ENCODE measurements at places on chromosomes 1 and 21.

GRCh38 chr1:2233997-2234761 lies 6.1 kb downstream of the SKI start:
- DNase-seq: peak; percentile 91

DNA sequence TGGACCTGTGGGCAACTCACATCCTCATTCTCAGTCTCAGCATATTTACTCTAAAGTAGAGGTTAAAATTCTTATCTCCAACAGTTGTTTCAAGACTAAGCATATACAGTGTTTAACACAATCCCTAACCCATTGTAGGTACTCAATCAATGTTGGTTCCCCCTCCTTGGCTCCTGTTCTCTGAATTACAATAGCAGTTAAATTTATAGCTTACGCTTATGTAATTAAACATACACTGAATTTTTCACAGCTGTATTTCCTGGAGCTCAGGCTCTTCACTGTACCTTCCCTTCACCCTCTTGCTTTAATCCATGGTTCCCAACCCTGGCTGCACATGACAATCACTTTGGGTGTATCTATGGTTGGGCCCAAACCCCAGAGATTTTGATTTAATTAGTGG lies 89.4 kb downstream of the LPAR3 start:
- no peak for DNase-seq

GRCh38 chr1:6148497-6149241 lies 31.5 kb downstream of the CHD5 start:
- peak; percentile 53 for DNase-seq

DNA sequence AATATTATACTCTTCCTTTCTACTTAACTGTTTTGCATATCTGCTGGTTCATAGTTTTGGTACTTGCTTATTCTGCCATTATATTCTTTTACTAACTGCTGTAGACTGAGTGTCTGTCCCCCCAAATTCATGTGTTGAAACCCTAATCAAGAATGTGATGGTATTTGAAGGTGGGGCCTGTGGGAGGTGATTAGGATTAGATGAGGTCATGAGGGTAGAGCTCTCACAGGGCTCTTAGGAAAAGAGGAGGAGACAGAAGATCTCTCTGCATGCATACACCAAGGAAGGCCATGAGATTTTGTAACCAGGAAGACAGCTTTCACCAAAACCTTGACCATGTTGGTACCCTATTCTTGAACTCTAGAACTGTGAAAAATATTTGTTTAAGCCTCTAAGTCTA lies 354.1 kb upstream of the B3GALT2 start:
- DNase-seq: no peak

DNA sequence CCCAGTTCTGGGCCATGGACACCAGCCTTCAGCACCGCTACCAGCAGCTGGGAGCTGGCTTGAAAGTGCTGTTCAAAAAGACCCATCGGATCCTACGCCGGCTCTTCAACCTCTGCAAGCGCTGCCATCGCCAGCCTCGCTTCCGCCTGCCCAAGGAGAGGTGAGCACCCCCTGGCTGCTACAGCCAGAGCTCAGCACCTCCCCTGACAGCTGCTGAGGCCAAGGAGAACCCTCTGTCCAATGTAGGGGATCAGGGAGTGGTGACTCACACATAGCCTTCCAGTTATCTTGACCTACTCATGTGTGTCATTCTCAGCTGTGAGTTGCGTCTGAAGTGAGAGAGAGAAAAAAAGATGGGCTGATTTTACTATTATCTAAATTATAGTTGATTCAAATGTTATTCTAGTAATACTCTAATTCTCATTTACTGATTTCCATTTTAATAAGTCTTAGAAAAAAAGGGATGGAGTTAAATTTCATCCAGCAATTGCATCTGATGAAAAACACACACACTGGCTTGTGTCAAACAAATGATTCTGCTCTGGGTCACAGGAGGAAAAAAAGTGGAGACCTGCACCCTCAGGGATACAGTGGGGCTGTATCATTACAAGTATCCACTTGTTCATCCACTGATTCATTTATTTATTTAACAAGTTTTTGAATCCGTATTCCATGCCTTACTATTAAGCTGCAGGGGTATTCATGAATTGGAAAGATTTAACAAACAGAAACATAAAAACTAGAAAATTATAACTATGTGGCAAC lies 108.0 kb downstream of the BRINP2 start:
- no peak for DNase-seq

GRCh38 chr21:35005077-35005476 lies 44.0 kb downstream of the RUNX1 start:
- DNase-seq: no peak

- no peak for DNase-seq
These were observed 3.6 kb downstream of the ZC3H12A start for GRCh38 chr1:37477946-37478345.

- no peak for DNase-seq
These were observed 49.4 kb downstream of the SPATA46 start for GRCh38 chr1:162327144-162327787.

DNA sequence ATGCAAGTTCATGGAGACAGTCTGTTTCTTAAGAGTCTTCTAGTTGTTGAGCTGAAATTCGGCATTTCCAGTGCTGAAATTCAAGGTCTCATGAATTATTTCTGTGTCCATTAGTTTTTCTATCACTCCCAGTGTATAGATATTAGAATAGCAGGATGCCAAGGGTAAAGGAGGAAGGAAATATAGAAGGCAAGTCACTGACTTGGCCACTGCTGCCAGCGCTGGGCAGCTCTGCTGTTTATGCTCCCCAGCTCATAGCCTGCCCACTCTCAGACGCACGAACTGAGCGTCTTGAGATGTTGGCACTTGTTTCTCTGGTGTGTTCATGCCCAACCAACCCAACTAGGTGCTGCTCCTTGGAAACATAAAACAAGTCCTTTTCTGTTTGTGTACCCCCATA lies 110.1 kb downstream of the SLC45A1 start:
- DNase-seq: no peak

DNA sequence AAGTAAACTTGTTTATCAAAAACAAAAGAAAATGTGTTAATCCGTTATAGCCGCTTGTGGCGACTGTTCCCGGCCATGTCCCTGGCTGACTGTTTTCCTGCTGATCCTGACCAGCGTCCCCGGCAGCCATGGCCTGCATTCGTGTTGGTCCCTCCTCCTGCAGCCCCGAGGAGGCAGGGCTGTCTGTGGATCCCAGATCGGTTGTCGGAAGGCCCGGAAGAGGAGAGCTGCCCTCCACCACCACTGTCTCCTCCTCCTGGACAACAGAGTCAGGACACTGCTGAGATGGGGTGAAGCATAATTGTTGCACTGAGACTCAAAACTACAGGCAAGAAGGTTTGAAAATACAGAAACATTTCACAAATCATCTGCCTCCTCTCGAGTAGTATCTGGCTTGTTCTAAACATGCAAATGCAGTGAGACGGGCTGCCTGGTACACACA lies 3.6 kb upstream of the MXRA8 start:
- DNase-seq: peak; percentile 80

GRCh38 chr1:53394306-53394705 lies 64.9 kb upstream of the DMRTB1 start:
- no peak for DNase-seq

GRCh38 chr1:163063610-163064009 lies 5.6 kb upstream of the RGS4 start:
- no peak for DNase-seq

- DNase-seq: no peak
These were observed 791 bp downstream of the USP24 start for GRCh38 chr1:55214212-55214933.

DNA sequence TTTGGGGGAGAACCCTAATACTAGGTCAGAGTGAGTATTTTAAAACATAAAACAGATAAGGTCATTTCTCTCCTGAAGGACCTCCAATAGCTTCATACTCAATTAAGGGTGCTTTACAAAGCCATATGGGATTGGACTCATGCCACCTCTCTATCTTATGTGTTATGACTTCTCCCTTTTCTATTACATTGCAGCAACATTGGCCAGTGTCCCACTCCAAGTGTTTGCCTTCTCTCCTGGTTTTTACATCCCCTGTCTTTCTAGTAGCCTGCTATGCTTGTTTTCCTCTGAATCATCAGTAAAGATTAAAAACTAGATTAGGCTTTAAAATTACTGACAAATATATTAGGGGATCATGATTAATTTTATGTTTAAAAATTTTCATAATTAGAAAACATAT lies 66.6 kb downstream of the SCMH1 start:
- no peak for DNase-seq

DNA sequence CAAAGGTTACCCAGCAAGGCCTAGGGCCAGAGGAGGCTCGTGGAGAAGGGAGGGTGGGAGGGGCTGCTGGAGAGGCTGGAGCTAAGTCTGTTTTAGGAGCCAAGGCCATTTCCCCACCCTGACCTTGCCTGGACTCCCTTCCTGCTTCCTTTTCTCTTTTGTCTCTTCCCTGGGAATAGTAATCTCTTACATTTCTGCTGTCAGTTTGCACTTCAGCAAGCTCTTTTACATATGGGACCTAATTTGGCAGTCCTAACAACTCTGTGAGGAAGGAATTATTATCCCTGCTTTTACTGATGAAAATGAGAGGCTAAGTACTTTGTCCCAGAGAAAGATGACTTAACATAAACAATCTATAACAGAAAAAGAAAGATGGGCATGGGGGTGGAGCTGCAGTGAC lies 13.8 kb downstream of the OPTC start:
- no peak for DNase-seq

DNA sequence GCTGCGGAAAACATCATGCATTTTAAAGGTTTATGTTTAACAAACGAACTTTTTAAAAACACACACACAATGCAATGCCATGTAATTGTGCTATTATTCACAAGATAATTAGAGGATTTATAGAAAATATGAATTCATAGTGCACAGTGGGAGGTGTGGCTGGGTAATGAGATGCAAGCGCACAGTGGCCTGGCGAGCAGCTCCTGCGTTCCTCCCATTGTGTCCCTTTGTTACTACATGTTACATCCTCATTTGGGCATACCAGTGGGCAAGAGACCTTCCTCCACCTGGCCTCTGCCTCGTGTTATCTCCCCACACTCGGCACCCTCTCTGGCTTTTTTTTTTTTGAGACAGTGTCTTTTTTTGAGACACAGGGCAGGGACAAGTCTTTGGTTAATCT lies 30.0 kb upstream of the TENT5B start:
- DNase-seq: no peak

GRCh38 chr1:159315381-159315780 lies 13.2 kb downstream of the FCER1A start:
- DNase-seq: no peak

DNA sequence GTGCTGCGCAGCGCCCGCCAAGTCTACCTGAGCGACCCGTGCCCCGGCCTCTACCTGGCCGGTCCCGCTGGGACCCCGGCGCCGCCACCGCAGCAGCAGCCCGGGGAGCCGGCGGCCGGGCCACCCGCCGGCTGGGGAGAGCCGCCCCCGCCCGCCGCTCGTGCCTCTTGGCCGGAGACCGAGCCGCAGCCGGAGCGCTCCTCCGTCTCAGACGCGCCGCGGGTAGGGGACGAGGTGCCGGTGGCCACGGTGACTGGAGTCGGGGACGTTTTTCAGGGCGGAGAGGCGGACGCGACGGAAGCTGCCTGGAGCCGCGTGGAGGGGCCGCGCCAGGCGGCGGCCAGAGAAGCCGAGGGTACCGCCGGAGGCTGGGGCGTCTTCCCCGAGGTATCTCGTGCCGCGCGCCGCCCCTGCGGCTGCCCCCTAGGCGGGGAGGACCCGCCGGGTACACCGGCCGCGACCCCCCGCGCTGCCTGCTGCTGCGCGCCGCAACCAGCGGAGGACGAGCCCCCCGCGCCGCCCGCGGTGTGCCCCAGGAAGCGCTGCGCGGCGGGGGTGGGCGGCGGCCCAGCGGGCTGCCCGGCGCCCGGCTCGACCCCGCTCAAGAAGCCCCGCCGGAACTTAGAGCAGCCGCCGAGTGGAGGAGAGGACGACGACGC lies 646 bp downstream of the IER5 start:
- no peak for DNase-seq

- no peak for DNase-seq
These were observed 8.8 kb upstream of the SSU72 start for GRCh38 chr1:1583347-1584010.

DNA sequence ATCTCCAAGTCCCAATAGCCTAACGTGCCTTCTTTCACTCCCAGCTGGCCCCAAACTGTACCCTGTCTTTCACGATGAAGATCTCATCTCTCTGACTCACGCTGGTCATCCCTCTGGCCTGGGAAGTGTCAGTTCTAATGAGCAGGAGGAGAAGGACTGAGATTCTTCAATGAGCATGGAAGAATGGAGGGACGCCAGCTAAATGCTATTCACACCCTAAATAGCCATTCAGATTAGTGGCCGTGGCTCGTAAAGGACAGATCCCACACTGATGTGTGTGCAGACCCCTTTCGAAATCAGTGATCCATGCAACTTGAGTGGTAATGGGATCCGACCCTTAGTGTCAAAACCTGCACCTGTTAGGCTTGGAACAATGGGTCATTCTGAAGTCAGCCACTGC lies 75.9 kb upstream of the SMYD2 start:
- no peak for DNase-seq

- DNase-seq: peak; percentile 83
These were observed 39.7 kb downstream of the BACE2 start for GRCh38 chr21:41207401-41208375.

DNA sequence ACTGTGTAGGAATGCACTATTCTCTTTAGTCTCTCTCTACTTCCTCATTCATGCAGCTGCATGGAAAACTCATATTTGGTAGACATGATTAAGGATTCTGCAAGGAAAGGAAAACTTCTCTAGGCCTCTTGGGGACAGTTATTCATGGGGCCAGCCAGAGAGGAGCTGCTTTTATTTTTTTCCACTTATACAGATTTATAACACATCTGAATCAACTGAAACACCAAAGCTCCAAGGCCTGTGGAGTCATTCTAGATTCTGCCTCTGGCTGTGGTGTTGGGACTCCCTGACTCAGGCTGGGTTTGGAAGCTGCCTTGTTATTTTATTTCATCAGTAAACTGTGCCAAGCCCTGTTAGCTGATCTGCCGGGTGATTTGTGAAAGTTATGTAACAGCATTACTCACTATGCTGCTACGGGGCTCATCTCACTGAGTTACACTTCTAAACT lies 83.9 kb upstream of the EDEM3 start:
- DNase-seq: peak; percentile 97

DNA sequence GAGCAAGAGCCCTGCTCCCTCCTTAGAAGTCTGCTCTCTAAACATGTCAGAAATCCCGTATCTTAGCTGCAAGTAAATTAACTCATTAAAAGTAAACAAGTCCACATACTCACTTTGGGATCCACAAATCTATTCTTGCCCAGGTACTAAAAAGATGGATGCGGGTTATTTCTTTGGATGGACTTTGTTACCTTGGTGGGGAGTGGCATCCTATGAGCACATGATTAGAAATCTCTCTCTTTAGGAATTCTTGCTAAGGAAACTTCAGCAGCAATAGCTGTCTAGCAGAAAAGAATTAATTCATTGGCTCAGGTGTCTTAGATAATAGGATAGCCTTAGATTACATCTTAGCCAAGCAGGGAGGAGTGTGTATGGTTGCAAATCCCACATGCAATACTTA lies 25.2 kb downstream of the NRDC start:
- no peak for DNase-seq

GRCh38 chr1:210618369-210618768 lies 289.7 kb downstream of the HHAT start:
- no peak for DNase-seq

GRCh38 chr1:213988507-213989001 lies 781 bp downstream of the PROX1 start:
- DNase-seq: no peak

All from AG08395 (cell line).